ENCODE measurements at places on chromosomes 7 and 10. TPM values are rescaled to one million over a fixed set of nuclear protein-coding genes. Genes with fewer than 3 reads are reported as not detected.

NKX1-2 gene
- not detected for total RNA-seq

SFTPA1 gene
- total RNA-seq, result not detected

VSIR gene
- 227 TPM for total RNA-seq

WDR86 gene
- 82.9 TPM for total RNA-seq

PTF1A gene
- total RNA-seq, result not detected

ZNF438 gene
- 10.8 TPM for total RNA-seq

CTTNBP2 gene
- total RNA-seq, result 15.5 TPM

HTR5A gene
- total RNA-seq, result not detected

GPR37 gene
- not detected for total RNA-seq

CTAGE8 gene
- 1.5 TPM for total RNA-seq

INHBA gene
- 5.4 TPM for total RNA-seq

TMEM248 gene
- total RNA-seq, result 110 TPM

THSD7A gene
- total RNA-seq, result 11.4 TPM

HMX2 gene
- total RNA-seq, result not detected

NEURL1 gene
- 0.60 TPM for total RNA-seq

TUBAL3 gene
- 0.21 TPM for total RNA-seq

SPDYE8 gene
- not detected for total RNA-seq

ASB15 gene
- total RNA-seq, result not detected

AFAP1L2 gene
- total RNA-seq, result 176 TPM

HOXA6 gene
- 11.1 TPM for total RNA-seq

ABCA13 gene
- total RNA-seq, result 4.6 TPM

HOXA3 gene
- 7.7 TPM for total RNA-seq

WEE2 gene
- not detected for total RNA-seq

GDF10 gene
- 48.2 TPM for total RNA-seq

EN2 gene
- 0.98 TPM for total RNA-seq

ENTPD1 gene
- total RNA-seq, result 26.3 TPM

LRRC18 gene
- not detected for total RNA-seq

FGFBP3 gene
- 3.1 TPM for total RNA-seq
